ENCODE measurements at places on chromosomes 16 and 17. TPM values are rescaled to one million over a fixed set of nuclear protein-coding genes. Genes with fewer than 3 reads are reported as not detected.

Gene CDYL2
- total RNA-seq, result 5.0 TPM

Gene PRAC2
- 11.7 TPM for total RNA-seq

Gene CACNA1H
- 15.6 TPM for total RNA-seq

Gene NOD2
- total RNA-seq, result 0.98 TPM

Gene SEPTIN1
- 5.7 TPM for total RNA-seq

Gene ALOX12B
- not detected for total RNA-seq

Gene HEATR9
- not detected for total RNA-seq

Gene ZNF597
- total RNA-seq, result 1.6 TPM

Gene GPR139
- total RNA-seq, result not detected

Data from left colon (tissue), 2 donors.